Muscle of arm (tissue), 14 donors: ENCODE measurements at places on chromosomes 12 and 14. TPM values are rescaled to one million over a fixed set of nuclear protein-coding genes. Genes with fewer than 3 reads are reported as not detected.

DNA sequence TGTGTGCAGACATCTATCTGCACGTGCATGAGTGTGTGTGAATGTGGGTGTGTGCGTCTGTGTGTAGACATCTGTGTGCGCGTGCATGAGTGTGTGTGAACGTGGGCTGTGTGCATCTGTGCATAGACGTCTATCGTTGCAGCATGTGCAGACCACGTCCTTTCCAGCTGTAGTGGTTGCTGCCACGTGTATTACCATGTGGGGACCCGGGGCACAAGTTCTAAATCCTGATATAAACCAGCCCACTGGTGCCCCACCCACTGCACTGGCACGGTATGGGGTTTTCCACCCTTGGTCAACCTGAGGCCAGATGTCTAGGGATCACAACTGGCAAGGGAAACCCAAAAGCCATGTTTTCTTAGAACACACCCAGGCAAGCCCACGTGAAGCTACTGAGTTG is 197.0 kb downstream of the ANO2 start:
- no peak for DNase-seq

DNA sequence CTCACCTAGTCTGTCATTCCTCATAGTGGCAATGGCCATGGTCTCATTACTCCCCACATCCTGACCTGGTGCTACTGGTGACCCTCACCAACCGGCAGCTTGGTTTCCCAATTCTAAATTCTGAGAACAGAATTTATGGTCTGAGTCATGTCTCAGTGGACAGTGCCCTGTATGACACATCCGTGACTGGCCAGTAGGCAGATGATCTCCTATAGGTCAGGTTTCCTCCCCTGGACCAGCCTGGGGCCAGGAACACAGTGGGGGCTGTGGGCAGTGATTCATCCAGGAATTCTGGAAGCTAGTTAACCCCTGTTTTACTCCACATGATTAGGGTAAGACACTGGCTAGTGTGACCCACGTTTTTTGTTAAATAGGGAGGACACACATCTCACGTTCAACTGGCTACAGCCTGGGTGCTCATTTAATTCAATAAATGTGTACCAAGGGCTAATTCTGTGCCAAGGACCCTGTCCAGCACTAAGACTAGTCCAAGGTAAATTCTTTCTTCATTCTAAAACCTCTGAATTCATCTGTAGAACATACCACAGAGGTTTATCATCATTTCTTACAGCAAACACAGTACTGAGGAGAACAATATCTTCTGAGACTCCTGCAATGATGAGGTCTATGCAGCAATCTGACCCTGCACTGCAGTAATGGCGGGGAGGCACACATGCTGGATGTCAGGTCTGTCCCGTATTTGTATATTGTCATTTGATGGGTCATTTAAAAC is 249.6 kb upstream of the TBX3 start:
- DNase-seq, result no peak

GRCh38 chr14:30558675-30559555 is at the start of gene G2E3:
G2E3 (plus strand) TSS chr14:30559158; CDS start chr14:30581080, 21,922 bp downstream.
- peak; percentile 94 for DNase-seq

DNA sequence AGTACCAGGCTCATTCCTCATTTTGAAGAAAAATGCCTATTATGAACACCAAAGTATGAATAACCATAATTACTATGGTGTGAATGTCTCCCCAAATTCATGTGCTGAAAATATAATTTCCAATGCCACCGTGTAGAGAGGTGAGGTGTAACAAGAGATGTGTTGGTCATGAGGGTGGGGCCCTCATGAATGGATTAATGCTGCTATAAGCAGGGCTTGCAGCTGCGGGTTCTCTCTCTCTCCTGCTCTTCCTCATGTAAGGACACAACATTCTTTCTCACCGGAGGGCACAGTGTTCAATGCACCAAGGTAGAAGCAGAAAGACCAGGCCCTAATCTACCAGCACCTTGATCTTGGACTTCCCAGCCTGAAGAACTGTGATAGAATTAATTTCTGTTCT is 70.0 kb downstream of the TMTC1 start:
- no peak for DNase-seq

Gene CREBL2
- 10.5 TPM for polyA plus RNA-seq

Gene DNAI7
- polyA plus RNA-seq, result 0.64 TPM
